ENCODE measurements at places on chromosomes 13 and 19.

DNA sequence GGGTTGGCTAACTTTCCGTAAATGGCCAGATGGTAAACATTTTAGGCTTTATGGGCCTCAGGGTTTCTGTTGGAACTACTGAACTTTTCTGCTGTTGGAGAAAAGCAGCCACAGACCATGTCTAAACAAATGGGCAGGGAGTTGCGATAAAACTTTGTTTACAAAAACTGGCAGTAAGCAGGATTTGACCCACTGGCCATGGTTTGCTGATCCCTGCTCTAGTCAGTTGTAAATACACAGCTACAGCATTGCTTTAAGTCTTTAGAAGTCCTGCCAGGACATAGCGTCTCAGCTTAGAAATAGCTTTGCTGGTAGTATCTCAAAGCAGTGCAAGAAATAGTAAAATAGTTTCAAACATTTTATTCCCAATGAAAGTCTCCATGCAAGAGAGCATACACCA, 88.4 kb downstream of the NALCN start:
- no peak for DNase-seq

- DNase-seq, result peak; percentile 47
Measured at GRCh38 chr13:95185851-95186250, 115.4 kb downstream of the ABCC4 start.

GRCh38 chr19:30281906-30282305, 90.3 kb upstream of the ZNF536 start:
- DNase-seq, result no peak

DNA sequence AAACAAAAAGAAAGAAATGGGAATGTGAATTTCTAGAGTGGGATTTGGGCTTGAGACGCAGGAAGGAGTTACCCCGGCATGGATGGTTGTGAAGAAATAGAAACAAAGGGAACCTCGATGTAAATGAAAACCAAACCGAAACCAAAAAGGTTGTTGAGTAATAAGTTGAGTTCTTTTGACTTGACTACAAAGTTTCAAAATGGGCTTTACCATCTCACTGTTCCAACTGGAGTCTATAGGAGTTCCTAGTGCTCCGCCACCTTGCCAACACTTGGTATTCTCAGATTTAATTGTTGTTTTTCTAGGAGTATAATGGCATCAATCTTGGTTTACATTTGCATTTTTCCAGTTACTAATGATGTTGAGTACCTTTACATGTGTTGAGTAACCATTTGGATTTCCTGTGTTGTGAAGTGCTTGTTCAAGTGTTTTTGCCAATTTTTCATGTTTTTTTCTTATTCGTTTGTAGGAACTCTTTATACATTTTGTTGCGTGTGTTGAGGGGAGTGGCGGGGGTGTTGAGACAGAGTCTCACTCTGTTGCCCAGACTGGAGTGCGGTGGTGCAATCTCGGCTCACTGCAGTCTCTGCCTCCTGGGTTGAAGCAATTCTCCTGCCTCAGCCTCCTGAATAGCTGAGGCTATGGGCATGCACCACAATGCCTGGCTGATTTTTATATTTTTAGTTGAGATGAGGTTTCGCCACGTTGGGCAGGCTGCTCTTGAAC, 9.2 kb downstream of the UBE2S start:
- no peak for DNase-seq

DNA sequence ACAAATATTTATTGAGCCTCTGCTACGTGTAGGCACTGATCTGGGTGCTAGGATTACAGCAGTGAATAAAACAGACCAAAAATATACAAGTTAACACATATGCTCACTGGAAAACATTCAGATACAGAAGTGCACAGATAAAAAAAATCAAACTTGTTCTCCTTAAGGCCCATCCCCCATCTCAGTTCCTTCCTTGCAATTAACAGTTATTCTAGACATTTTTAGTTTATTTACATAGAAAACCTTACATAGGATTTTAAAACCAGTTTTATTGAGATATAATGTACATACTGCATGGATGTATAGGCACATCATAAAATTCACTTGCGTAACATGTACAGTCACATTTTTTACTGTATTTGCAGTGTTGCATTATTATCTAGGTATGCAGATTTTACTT, 36.5 kb upstream of the HMGB1 start:
- no peak for DNase-seq

All from activated T-helper 2 cell treated with anti-CD3 and anti-CD28 coated beads, Interferon-gamma antibody, Interleukin-2, Interleukin-4, amounts not matched to agents 10 μg/mL and 5 μg/mL and 100 μg/mL, durations not matched to agents 14 hours and 24 hours and 36 hours (primary cell).